ENCODE measurements at places on chromosomes 4 and X. TPM values are rescaled to one million over a fixed set of nuclear protein-coding genes. Genes with fewer than 3 reads are reported as not detected.

ASB12 gene
- 0.37 TPM for total RNA-seq

RHOXF2 gene
- not detected for total RNA-seq

- no peak for DNase-seq
These were observed 87.0 kb downstream of the FBXW7 start for GRCh38 chr4:152448854-152449253.

- peak; percentile 58 for DNase-seq
These were observed at the start of gene APBB2 for GRCh38 chr4:41214136-41214824. TSS of gene APBB2 (minus strand) at chr4:41214542. CDS start at chr4:41033254, 181,288 bp downstream.

- no peak for DNase-seq
These were observed 429.3 kb downstream of the AFF2 start for GRCh38 chrX:148929686-148930085.

DNA sequence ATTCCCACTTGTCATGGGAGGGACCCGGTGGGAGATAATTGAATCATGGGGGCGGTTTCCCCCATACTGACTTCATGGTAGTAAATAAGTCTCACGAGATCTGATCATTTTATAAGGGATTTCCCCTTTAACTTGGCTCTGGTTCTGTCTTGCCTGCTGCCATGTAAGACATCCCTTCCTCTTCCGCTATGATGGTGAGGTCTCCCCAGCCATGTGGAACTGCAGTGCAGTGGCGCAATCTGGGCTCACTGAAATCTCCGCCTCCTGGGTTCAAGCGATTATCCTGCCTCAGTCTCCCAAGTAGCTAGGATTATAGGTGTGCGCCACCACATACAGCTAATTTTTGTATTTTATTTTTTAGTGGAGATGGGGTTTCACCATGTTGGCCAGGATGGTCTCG, 2.9 kb downstream of the HPGDS start:
- DNase-seq, result no peak

SPANXC gene
- not detected for total RNA-seq

DNA sequence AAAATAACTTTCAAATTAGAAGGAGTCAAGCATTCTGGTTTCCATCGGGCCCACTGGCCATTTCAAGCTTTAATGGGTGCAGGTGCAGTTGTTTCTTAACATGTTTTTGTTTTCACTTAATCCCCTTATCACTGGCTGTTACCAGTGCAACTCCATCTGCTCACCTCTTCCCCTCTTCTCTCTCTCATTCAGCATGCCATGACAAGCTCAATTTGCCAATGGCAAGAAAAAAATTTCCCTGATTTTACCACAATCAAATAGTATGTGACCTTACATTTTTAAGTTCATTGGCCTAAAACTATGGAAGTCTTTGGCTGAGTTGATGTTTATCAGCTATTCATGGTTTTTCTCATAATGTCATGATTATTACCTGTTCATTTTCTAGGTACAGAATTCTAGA, 299.1 kb upstream of the BMP3 start:
- no peak for DNase-seq

CCNA2 gene
- total RNA-seq, result 0.94 TPM

GRCh38 chr4:72977936-72978485, 91.5 kb downstream of the COX18 start:
- no peak for DNase-seq

DNA sequence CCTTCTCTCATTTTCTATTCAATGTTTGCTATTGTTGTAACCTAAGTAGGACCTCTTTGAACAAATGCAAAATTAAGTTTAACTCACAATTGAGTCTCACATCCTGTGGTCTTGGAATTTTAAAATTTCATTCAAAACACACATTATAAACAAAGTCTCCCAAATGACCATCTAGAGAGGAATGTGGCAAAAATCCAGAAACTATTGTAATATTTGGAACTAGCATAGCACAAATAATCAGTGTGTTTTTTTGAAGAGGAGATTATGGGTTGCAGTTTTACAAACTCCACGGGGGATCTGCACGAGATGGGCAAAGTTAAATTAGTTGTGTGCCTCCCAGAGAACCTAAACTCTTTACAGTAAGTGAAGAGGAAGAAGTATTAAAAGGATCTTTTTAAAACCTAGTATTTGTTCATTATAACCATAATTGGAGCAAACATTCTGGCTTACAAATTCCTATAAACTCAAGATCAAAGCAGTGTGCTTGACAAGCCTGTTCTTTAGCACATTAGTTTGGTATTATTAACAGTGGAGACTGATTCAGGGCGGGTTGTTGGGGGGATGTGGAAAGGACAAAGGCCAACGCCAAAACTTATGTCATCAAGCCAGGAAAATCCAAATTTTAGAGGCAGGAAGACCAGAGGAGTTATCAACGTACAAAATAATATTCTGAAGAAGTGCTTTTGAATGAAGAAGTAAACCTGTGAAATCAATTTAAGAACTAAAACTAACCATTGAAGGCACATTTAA, 22.4 kb upstream of the RBPJ start:
- no peak for DNase-seq

CHST7 gene
- total RNA-seq, result 2.7 TPM

MAGEB1 gene
- total RNA-seq, result not detected

GRCh38 chr4:165631912-165632311, 241.1 kb upstream of the TLL1 start:
- no peak for DNase-seq

EOLA1 gene
- 24.4 TPM for total RNA-seq

SPCS3 gene
- total RNA-seq, result 102 TPM

- no peak for DNase-seq
These were observed 1.9 kb downstream of the OCIAD2 start for GRCh38 chr4:48904541-48905142.

GRCh38 chrX:48471504-48471903, 1.4 kb upstream of the SLC38A5 start:
- no peak for DNase-seq

DNA sequence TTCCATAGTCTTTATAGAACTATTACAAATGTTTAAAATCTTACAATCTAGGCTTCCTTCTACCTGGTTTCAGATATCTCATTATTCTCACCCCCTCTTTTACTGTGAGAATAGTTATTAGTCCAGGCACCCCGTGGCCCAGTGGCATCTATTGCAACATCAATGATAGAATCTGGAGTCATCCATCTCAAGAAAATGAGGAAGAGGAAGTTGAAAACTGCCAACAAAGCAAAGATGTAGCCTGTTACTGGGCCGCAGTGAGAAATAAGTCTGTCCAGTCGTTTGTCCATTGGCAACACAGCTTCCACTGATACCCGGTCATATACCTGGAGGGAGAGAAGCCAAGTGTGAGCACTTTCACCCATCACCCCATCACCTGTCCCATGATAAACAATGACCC, 6.0 kb upstream of the ASB11 start:
- DNase-seq, result no peak

ADH4 gene
- not detected for total RNA-seq

GRCh38 chr4:153418121-153418520, 48.0 kb upstream of the TMEM131L start:
- DNase-seq, result no peak

GABRQ gene
- not detected for total RNA-seq

LNX1 gene
- total RNA-seq, result not detected

- DNase-seq, result peak; percentile 88
These were observed 33.0 kb upstream of the TMEM131L start for GRCh38 chr4:153432965-153433753.

NPY1R gene
- not detected for total RNA-seq

GRCh38 chr4:84870398-84871163, 95.9 kb downstream of the WDFY3 start:
- DNase-seq, result no peak

GRCh38 chr4:22986881-22987280, 294.1 kb downstream of the GBA3 start:
- no peak for DNase-seq

DNA sequence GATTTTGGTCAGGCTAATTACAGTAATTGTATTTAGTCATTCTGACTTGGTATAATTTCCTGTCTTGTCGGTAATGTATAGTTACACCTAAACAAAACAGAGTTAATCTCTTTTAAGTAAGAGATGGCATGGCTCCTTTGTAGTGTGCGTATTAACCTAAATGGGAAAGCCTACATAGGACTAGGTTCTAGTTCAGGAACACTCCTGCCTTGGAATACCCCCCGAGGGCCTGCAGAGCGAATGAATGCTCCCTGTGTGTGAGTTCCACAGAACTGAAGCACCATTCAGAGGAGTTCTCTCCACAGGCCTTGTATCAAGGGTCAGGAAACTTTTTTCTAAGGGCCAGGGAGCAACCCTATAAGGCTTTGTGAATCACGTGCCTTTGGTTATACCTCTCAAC, 44.9 kb upstream of the STIM2 start:
- no peak for DNase-seq

HTATSF1 gene
- total RNA-seq, result 17.9 TPM

C4orf36 gene
- total RNA-seq, result not detected

DNA sequence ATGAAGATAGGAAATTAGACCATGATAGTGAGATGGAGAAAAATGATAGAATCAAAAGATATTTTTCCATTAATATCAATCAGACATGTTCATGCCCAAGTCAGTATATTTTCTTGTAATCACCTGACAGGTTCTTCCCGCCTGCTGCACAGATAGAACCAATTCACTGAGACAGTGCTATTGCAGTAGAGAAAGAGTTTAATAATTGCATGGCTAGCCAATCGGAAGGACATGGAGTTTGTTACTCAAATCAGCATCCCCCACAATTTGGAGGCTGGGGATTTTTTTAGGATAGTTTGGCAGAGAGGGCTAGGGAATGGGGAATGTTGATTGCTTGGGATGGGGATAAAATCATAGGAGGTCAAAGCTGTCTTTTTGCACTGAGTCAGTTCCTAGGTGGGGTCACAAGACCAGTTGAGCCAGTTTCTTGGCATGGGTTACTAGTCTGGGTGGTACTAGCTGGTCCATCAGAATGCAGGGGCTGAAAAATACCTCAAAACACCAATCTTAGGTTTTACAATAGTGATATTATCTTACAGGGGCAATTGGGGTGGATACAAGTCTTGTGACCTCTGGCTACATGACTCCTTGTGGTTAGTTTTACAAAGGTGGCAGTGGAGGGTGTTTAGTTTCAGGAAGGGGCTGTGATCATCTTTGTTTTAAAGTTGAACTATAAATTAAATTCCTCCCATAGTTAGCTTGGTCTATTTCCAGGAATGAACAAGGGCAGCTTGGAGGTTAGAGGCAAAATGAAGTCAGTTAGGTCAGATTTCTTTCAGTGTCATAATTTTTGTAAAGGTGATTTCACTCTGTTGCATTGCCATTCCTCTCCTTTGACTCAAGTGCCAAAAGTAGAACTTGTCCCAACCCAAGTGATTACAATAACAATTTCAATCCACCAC, 100.3 kb upstream of the PDE5A start:
- DNase-seq, result no peak

DNA sequence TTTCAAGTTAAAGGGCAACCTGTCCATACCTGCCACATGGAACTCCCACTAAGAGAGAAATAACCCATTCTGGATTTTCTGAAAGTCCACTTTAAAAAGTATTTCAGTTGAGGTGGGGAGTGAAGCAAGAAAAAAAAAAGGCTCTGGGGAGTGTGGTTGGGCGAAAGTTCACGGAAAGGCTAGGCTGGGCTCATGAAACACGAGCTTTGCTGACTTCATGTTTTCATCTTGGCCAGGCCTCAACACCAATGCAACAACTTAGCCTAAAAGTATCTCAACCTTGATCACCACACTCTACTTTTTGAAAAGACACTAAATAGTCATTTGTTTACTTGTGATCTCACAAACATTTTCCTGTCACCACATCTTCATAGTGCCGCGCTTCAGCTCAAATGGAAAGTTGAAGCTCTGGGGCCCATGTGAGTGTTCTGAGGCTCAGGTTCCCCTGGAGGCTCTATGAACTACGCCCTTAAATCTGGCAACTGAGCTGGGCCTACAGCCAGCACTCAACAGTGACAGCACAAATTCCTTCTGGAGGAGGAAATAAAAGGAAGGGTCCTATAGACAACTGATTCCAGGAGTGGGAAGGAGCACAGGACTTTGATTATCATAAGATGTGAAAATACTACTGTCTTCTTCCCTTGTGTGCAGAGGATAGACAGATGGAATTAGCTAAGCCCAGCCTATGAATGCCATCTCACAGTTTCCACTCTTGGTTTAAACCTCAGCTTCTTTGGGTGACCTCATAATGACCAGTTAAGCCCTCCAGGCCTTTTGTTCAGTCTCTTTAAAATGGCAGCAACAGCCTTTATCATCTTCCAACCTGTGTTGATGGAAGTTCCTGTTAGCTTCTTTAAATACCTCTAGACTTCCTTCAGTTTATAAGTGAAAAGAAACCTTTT, 5.1 kb downstream of the CD40LG start:
- DNase-seq, result no peak

DNA sequence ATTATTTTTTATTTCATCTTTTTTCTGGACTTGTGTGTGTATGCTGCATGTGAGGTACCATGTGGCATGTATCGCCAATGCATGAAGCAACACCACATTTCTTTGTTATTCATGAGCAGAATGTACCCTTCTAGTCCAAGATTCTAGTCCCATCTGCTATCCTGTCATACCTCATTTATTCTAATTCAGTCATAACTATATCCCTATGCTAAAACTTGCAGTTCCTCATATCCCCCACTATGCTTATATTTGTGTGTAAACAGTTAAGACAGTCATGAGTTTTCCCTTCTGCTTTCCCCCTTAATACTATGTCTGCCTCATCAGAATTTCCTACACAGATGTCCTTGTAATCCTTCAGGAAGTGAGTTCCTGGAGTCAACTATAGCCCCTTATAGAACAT, 19.7 kb downstream of the OCRL start:
- no peak for DNase-seq

- no peak for DNase-seq
These were observed 16.7 kb downstream of the IL21 start for GRCh38 chr4:122604146-122604545.

GRCh38 chr4:14667624-14668151, 334.6 kb upstream of the CPEB2 start:
- DNase-seq, result no peak

GRCh38 chr4:23902222-23902804, 12.5 kb upstream of the PPARGC1A start:
- DNase-seq, result no peak

DDX60 gene
- 20.2 TPM for total RNA-seq

DNA sequence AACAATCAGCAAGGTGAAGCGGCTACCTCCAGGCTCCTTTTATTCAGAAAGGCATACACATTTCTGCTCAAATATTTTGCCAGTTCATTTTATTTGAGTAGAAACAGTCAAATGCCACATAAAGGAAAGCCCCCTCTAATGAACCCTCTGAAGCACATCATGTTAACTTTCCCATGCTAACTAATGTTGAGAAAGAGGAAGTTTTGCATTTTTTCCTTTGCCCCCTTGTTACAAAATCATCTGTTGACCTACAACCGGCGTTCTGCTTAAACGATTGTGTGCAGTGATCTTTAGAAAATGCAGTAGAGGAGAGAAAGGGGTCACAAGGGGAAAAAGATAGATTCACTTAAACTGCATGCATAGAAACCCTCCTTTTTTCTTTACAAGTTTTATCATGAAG, 25.2 kb upstream of the ATXN3L start:
- peak; percentile 71 for DNase-seq

SHROOM2 gene
- not detected for total RNA-seq

GRCh38 chr4:177001271-177002175, 208.8 kb upstream of the VEGFC start:
- no peak for DNase-seq

DNA sequence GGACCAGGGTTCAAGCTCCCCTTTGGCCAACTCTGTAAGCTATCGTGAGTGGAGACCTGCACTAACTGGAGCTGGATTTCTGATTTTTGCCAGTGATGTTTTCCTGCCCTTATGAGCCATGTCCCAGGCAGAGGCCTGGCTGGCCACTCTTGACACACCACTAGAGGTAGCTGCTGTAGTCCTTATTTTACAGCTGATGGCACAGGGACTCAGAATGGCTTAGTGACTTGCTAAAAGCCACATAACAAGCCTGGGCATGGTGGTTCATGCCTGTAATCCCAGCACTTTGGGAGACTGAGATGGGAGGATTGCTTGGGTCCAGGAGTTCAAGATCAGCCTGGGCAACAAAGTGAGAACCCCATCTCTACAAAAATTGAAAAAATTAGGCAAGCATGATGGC, 33.4 kb downstream of the CYTL1 start:
- no peak for DNase-seq
